ENCODE measurements at places on chromosomes 1 and 21.

GRCh38 chr1:179082999-179083335 is 1.1 kb downstream of the TOR3A start:
- peak; percentile 61 for DNase-seq

- DNase-seq = peak; percentile 79
Observed at GRCh38 chr1:113073479-113073950, 517 bp downstream of the LRIG2 start.

DNA sequence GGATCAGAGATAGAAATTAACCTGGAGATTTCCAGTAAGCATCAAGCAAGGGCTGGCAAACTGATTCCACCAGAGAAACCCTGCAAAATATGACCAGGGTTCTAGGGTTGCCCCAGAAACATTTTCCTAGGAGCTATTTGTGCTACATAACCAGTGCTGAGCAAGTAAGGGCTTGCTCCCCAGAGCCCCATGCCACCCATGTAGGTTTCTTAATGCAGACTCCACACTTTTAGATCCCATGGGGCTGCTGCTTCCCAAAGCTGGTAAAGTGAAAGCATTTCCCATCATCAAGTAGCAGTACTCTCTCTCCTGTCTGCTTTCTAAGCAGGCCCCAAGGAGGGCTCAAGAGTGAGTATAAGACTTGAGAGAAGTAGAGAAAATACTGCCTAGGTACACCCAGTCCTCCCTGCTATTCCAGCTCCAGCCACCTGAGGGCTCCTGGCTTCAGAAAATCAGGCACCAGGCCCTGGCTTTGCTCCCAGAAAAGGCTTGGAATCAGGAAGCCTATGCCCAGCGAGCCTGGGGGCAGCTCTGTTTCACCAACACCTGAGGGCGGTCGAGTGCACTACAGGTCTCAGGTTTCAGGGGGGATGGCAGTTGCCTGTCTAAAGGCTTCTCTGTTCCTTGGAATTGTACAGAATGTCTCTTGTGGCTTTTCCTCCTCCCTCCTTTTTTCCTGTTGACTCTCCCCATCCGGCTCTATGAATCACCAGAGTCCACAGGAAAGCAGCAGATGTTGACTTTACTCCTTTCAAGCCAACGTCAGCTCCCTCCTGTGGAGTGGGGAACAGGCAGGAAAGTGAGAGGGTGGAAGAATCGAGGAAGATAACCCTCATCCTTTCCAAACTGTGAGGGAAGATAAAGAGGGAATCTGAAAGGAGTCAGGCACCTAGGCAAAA is 6.2 kb upstream of the ANKRD35 start:
- peak; percentile 100 for DNase-seq

DNA sequence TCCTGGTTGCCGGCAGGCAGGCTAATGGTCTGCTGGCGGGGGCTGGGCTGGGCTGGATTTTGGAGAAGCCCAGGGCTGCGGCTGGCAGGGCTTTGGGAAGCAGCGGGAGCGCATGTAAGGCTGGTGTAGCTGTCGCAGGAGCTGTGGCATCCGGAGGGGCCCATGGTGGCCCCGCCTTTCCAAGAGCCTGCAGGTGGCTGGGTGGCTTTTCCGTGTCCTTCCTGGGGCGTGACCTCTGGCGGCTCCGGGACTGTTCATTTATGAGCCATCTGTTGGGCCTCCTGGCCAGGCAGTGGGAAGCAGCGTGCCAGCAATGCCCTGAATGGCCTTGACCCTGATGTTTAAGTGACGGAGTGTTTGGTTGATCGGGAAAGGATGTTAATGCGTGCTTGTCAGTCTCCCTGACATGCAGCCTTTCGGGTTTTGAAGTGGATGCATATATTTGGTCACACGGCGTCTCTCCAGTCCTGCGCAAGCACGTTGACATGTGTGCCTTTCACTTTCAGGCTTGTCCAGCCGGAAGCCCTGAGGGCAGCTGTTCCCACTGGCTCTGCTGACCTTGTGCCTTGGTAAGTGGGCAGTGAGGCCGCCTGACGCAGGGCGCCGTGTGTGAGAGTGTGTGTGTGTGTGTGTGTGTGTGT is 38.5 kb downstream of the AGPAT3 start:
- DNase-seq = no peak

GRCh38 chr1:155091071-155092051 is 12.7 kb downstream of the EFNA3 start:
- DNase-seq = peak; percentile 77

DNA sequence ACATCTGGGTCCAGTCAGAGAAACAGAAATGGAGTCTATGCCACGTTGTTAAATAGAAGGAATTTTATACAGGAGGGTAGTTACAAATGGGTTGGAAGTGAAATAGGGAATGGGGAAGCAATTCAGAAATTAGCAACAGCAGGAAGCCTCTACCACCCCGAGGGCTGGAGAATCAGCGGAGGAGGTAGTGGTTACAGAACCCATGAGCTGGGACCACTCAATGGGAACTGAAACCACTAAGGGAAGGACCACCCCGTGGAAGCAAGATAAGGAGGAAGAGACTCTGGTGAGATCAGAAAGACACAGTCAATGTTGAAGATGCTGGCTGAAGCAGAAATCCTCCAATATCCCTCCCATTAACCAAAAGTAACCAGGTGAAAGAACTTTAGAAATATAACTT is 15.5 kb upstream of the MAST2 start:
- DNase-seq = no peak

DNA sequence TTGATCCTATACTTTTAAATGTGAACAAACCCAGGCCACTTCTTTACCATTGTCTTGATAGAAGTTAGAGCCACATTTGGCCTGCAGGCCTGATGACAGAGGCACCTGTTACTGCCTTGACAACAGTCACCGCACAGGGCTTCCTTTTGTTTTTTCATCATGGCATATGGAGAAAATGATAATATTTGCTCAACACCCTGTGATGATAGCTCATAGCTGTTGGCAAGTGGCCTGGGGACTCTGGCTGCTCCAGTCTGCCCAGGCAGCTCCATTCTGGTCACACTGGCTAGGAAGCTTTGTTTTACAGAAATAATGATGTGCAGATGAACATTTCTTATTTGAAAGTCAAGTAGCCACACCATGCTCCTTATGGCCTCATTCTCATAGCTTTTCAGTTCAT is 89.6 kb upstream of the GPR88 start:
- DNase-seq = no peak

DNA sequence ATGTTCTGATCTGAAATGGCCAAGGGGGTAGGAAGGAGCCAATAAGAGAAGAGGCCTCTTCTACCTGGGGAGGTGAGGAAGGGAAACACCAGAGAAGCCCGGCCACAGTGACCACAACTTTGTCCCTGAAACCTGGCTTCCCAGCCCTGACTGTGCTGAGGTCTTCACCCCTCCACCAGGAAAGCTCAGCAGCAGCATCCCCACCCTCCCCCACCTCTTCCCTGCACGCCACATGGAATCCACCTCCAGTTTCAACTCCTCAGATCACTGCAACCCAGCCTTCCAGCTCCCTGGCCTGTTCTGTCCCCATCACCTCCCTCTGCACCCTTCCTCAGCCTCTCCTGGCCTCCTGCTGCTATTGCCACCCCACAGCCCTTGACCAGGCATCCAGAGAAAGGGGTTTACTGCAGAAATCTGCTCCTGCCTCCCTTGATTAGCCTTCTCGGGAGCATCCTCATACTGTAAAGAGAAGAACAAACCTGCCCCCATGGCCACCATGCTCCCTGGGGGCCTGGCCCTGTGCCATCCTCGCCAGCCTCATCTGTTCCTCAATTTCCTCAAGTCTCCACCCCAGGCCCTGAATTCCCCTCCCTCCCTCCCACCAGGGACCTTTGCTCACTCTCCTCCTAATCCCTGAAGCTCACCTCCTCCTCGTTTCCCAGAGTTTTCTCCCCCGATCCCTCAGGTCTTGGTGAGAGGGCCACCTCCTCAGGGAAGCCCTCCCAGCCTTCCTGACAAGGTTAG is 450.9 kb downstream of the MATN1 start:
- DNase-seq = no peak

DNA sequence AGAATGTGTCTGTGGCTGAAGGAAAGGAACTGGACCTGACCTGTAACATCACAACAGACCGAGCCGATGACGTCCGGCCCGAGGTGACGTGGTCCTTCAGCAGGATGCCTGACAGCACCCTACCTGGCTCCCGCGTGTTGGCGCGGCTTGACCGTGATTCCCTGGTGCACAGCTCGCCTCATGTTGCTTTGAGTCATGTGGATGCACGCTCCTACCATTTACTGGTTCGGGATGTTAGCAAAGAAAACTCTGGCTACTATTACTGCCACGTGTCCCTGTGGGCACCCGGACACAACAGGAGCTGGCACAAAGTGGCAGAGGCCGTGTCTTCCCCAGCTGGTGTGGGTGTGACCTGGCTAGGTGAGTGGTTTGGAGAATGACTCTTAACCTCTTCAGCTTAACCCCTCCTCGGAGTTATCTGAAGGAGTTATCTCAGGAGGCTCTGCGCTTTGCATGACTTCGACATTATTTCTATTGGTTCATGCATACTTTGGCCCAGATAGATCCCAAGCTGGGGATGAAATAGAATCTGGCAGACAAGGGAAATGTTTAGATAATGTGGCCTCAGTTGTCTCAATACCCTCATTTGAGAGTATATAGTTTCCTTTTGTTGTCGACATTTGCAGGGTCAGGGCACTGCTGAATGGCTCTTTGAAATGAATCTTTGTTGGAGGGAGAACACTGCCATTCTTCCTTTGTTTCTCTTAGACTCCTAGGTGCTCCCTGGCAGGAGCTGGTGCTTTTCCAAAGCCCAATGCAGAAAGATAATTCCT is 39.7 kb downstream of the PTGFRN start:
- no peak for DNase-seq

GRCh38 chr1:177035586-177035985 is 128.9 kb downstream of the ASTN1 start:
- DNase-seq = no peak

DNA sequence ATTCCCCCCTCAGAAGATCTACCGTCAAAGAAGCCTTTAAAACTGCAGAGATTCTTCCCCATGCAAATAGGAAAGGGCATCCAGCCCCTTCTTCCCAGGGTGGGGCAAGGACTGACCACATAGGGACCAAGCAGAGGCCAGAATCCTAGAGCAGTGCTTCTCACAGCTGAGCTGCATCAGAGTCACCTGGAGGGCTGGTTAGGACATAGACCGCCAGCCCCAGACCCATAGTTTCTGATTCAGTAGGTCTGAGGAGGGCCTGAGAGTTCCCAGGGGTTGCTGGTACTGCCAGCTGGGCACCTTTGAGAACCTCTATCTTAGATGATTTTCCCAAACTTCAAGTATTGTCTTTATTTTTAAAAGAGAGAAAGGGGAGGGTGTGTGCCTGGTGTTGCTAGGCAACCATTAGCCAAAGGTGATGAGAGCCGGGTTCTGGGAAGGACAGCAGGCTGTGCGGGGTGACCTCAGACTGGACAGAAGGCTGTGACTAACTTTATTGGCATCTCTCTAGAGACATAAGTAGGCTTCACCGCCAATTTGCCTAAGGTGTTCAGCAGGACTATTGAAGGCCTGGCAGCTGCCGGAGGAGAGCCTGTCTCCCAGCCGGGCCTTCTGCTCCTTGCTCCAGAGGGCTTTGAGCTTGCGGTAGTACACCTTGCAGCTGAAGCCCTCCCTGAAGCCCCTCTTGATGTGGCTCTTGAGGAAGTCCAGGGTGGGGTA is 3.0 kb downstream of the SPATA46 start:
- peak; percentile 92 for DNase-seq

GRCh38 chr1:197994907-197995407 is 77.8 kb downstream of the LHX9 start:
- no peak for DNase-seq

- no peak for DNase-seq
Observed at GRCh38 chr1:93275634-93276295, 69.9 kb upstream of the DR1 start.

- peak; percentile 41 for DNase-seq
Observed at GRCh38 chr1:237411621-237412020, 369.6 kb downstream of the RYR2 start.

GRCh38 chr1:187129132-187129531 is 300.4 kb downstream of the PLA2G4A start:
- no peak for DNase-seq

DNA sequence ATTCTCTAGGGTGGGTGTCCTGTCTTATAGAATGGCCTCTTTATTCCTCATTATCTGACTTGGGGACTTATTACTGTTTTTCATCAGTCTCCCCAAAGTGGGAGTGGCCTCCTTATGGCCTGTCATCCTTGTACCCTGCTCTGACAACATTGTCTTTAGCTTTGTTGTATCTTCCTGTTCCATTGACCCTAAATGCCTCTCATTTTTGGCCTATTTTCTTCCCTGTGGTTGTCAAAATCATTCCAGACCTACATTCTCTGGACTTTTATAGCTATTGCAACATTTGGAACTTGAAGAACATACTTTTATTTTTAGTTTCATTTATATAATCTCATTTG is 9.7 kb downstream of the SFT2D2 start:
- no peak for DNase-seq

GRCh38 chr1:67537667-67538018 is 107.4 kb upstream of the SERBP1 start:
- no peak for DNase-seq

GRCh38 chr1:50929376-50929958 is 30.6 kb downstream of the FAF1 start:
- DNase-seq = peak; percentile 66

DNA sequence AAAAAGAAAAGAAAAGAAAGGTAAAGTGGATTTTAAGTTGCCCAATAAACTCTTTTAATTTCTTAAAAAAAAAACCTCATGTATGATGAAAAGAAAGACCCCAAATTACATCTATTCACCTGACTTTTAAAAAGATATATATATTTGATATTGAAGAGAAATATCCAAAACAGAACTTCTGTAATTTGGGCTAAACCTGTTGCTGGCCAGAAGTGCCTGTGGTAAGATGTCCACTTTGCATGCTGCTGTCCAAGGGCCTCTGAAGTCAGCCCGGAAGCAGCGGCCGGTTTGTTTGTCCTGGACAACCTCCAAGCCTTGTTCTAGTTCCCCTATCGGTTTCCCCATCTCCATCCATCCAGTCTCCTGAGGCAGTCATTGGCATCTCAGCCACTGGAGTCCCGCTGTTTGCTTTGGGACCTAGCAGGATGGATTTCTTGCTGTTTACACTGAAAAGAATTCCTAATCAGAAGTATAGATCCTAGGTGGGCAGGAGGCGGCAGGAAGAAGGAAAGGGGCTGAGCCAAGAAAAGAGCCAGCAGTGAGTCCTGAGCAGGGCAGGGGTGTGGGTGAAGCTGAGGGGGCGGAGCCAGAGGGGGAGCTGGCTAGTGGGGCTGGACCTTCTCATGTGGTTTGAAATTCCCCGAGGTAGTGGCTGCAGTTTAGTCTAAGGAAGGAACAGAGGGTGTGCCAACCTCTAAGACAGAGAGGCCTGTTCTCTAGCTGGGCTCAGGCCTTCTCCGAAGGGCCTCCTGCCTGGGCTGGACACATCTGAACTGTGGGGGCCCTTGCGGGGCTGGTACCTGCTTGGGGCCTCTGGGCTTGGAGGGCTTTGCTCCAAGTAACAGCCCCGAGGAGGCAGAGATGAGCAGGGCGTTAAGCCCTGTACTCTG is 3.3 kb downstream of the NCMAP start:
- DNase-seq = peak; percentile 85

GRCh38 chr1:212432272-212432660 is 454 bp upstream of the NENF start:
- peak; percentile 13 for DNase-seq

- DNase-seq = peak; percentile 86
Observed at GRCh38 chr21:45818904-45819285, 162.7 kb upstream of the COL6A1 start.

GRCh38 chr1:158324395-158324794 is 6.9 kb downstream of the CD1B start:
- DNase-seq = no peak

GRCh38 chr1:12372180-12372579 is 142.3 kb downstream of the VPS13D start:
- no peak for DNase-seq

GRCh38 chr1:11628767-11629166 is 25.5 kb downstream of the FBXO2 start:
- DNase-seq = no peak

Data from ELR (cell line).